ENCODE measurements at places on chromosomes 13 and 19. TPM values are rescaled to one million over a fixed set of nuclear protein-coding genes. Genes with fewer than 3 reads are reported as not detected.
A peak's percentile ranks its signal among the peaks of the same experiment; 100 is the strongest.

The STXBP2 gene
- total RNA-seq = 1.9 TPM

The SOX1 gene
- not detected for total RNA-seq

The TSEN34 gene
- total RNA-seq = 104 TPM

The EGLN2 gene
- 65.8 TPM for total RNA-seq

The SYT3 gene
- not detected for total RNA-seq

The KCNRG gene
- not detected for total RNA-seq

The KLK12 gene
- total RNA-seq = not detected

The SLITRK5 gene
- under 0.01 TPM for total RNA-seq

The PCID2 gene
- total RNA-seq = 63.2 TPM

The PEG3 gene
- total RNA-seq = not detected

The FZR1 gene
- total RNA-seq = 33.8 TPM

The MYH14 gene
- total RNA-seq = not detected

GRCh38 chr19:52716522-52716921 lies 18.3 kb downstream of the ZNF611 start:
- DNase-seq = no peak

DNA sequence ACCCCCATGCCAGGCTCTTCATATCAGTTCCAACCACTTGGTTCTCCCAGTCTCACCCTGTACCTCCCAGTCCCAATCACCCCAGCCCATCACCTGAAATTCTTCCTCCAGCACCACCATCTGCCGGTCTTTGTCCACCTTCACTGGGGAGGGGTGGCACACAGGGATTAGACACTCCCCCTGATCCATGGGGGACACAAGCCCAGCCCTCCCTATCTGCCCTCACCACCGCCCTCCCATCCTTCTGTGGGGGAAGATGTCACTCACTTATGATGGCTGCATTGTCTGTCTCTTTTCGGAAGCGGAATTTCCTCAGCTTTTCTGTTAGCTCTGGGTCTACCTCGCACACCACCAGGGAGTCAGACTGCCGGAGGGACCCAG lies 685 bp downstream of the GMFG start:
- DNase-seq = no peak

DNA sequence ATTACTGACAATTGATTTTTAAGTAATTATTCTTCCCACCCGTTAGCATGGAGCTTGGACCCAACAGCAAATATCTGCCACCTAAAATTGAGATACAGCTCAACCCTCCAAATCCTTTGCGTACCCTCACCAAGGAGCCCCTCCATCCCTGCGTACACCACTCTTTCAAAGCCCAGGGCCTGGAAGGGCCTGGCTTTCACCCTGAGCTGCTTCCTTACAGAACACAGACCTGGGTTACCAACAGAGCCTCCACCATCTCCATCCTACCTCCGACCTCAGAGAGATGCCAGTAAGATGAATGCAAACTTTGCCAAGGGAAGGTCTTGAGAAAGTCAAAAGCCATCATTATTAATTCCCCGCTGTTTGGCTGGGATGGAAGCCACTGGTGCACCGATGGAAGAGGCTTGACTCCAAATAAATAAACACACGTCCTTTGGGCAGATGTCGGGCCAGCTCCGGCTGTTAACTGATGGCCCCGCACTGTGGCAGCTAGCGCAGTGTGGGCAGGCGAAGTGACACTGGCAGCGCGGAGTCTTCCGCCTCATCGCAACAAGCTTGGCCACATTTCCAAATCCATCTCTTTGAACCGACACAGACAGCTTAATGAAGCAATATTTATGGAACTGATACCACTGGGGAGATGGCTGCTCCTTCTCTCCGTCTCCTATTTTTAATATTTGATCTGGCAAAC lies 150.2 kb upstream of the VSTM2B start:
- DNase-seq = no peak

DNA sequence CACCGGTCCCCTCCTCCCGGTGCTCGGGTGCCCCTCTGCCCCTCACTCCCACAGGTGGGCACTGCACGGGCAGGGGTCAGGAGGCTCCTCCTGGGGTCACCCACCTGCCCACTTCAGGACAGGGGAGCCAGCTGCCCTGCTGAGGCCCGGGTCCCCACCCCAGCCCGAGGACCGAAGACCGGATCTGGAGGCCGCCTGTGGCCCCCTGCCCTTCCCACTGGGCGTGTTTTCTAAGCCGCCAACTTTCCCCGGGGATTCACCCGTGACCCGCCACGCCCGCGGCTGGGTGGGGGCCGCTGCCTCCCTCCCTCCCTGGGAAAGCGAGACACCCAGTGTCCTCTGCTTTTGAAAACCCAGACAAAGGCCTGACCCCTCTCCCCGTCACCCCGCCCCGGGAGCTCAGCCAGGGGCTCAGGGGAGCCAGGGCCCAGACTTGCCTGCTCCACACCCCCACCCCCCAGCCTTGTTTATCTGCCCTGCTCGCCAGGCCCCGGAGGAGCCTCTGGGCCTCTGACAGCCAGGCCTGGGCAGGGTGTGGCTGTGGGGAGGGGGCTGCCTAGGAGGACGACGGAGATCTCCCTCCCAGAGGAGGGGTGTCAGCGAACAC lies 1.3 kb downstream of the PALM start:
- no peak for DNase-seq

GRCh38 chr13:85254641-85255040 lies 544.6 kb downstream of the SLITRK6 start:
- DNase-seq = no peak

DNA sequence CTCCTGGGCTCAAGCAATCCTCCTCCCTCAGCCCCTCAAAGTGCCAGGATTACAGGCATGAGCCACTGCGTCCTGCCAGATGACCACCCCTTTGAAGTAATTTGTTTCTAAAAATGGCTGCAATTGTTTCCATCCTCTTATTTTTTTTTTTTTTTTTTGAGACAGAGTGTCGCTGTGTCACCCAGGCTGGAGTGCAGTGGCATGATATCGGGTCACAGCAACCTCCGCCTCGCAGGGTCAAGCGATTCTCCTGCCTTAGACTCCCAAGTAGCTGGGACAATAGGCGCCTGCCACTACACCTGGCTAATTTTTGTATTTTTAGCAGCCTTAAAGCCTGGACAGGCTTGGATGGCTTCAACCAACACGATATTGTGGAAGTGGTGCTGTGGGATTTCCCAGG lies 22.3 kb upstream of the DPP9 start:
- no peak for DNase-seq

- no peak for DNase-seq
Measured at GRCh38 chr19:49849433-49850220, 1.3 kb upstream of the PTOV1 start.

DNA sequence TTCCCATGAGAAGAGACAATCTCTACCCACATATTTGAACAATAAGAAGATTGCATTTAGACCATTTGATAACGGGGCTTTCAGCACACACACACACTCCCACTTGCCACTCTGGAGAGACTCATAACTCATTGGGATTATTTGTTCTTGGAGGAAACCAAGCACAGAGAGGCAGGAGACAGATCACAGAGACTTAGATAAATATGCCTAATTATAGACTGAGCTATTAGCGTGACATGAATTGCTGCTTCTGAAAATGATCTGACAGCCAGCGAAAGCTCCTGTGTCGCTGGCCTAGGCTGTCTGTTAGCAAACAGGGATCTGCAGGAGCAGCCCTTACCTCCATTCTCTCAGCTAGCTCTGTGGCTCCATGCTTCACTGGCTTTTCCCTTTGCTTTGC lies 111.4 kb downstream of the CCNA1 start:
- no peak for DNase-seq

DNA sequence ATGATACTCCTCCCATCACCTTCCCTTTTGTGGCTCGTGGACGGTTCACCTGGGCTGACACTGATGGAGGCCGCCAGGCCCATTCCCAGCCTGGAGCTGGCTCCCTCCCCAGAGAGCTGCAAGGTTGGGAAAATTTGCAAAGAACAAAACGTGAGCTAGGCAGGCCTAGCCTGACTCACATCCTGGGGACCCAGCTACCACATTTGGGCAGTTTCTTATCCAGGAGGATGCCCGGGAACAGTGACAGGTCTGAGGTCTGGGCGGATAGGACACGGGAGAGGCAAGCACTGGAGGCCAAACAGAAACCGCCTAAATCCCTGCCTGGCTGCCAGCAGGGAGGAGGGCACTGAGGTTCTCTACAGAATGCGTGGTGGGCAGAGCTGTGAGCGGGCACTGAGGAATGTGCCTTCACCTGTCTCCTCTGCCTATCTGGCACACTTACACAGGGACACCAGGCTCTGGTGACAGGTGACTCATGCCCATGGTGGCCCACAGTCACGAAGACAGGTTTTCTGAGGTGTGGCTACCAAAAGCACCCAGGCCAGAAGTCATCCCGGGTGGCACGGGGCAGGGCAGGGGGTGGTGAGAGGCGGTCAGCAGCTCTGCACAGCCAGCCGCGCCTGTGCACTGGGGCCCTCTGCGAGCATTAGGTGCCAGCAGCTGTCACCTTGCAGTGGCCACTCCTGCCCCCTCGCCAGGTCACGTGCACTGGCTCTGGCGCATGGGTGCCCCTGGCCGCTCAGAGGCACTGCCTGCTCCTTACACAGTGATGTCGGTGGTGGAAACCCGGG lies 23.2 kb downstream of the SH3GL1 start:
- DNase-seq = peak; percentile 96

DNA sequence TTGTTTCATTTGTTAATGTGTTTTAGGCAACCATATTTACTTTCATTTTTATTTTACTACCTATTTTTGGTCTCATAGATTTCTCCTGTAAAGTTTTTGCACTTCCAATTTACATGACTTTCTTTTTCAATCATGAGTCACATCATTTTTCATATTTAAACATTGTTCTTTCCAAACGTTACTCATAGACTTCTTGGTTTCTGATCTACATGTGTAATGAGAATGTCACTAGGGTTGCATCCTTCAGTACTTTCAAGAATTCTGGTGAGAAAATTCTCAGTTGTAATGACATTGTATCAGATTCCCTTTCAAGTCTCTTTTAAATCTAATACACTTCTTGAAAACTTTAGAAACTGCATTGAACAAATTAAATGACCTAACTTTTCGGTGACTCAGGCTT lies 991.7 kb downstream of the EFNB2 start:
- DNase-seq = no peak

DNA sequence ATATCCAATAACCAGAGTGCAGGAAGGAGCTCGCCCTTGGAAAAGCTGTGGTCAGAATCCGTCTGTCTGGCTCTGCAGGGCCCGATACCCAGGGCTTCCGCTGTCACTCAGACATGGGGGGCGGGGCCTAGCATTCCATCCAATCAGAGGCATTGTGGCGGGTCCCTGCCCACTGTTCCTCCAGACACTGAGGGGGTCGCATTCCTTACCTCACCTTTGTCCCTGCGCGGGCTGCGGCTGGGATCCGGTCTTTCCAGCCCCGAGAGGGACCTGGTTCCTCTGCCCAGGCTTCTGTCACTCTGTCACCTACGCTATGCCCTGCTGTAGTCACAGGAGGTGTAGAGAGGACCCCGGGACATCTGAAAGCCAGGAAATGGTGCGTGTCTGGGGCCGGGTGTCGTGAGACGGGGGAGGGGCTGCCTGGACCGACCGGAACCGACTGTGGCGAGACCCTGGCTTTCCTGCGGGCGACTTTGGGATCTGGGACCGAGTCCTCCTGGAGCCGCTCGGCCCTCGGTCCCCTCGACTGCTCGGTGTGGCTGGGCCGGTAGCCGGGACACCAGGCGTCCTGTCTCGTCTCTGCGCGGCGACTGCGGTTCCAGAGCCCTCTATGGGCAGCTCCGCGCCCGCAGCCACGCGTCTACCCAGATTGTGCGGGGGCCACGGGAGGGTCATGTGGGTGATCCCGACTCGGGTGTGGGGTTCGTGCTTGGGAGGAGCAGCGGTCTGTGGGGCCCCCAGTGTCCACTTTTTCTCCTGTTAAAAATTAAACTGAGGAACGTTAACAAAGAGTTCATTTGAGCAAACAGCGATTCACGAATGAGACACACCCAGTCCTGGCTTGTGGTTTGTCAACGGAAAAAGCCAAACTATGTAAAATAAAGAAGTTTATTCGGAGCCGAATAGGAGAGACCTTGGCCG lies at the start of gene ZNF69:
Gene ZNF69 (plus strand): TSS at position 172 of the 921 bp plus-strand sequence. CDS start 142 bp downstream, at position 314.
- DNase-seq = peak; percentile 86

DNA sequence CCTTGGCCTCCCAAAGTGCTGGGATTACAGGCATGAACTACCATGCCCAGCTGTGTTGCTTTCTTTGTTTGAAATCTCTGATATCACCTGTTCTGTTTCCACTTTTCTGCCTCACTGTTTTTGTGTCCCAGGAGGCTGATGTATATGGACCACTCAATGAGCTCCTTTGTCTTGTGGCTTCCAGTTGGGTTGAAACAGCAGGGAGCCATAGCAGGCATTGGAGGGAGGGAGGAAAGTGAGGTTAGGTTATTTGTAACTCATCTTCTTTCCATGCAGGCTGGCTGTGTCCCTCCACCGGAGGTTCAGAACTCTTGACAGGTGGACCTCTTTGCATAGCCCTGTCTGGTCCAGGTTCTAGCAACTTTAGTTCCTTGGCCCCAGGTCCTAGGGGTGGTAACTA lies 6.1 kb upstream of the CYP4F22 start:
- no peak for DNase-seq

DNA sequence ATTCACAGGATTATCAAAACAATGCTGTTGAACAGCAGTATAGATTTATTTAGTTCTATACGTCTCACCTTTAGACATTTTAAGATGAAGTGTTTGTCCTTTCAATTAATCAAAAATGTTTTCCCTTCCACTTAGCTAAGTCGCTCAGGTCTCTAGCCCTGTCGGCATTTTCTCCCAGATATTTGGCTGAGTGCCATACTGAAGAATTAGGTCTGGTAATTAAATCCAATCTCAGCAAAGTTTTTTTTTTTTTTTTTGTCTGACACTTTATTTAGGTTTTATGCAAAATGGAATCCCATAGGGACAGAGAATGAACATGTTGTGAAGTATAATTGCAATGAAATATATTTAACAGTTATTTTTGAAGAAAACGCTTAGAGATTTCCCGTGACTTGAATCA lies 44.1 kb downstream of the RFC3 start:
- no peak for DNase-seq

- DNase-seq = no peak
Measured at GRCh38 chr19:970695-971094, 13.4 kb upstream of the WDR18 start.

GRCh38 chr19:45653634-45654033 lies 14.4 kb upstream of the GIPR start:
- DNase-seq = no peak

- DNase-seq = peak; percentile 71
Measured at GRCh38 chr19:58544591-58545285, 874 bp downstream of the TRIM28 start.

- DNase-seq = no peak
Measured at GRCh38 chr19:56710437-56710836, 38.9 kb upstream of the ZNF835 start.

GRCh38 chr19:36377541-36378178 lies 1.3 kb downstream of the ZFP14 start:
- no peak for DNase-seq

- no peak for DNase-seq
Measured at GRCh38 chr19:15656467-15656866, 15.8 kb downstream of the CYP4F3 start.

- no peak for DNase-seq
Measured at GRCh38 chr13:100674572-100674871, at the start of gene TMTC4. Gene TMTC4, minus strand, starts transcription at chr13:100674795. Its CDS starts 4,433 bp downstream, at chr13:100670362.

Data from myocyte (in vitro differentiated cells).